ENCODE measurements at places on chromosomes 1 and 21.

DNA sequence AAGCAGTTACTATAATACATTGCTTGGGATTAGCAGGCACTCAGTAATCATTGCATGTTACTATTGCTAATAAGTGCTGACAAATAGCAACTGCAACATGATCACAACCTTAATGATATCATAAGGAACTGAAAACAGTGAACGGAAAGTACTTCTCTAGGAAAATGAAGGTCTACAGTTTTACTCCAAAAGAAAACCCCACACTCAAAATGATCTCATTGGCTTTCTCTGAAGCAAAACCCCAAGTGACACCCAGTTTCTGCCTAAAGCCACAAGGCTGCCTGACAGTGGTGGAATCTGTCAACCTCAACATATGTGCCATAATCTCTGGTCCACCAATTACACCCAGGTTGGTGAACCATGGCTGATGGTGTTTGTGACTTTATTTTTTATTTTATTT lies 137.6 kb downstream of the PTGER3 start:
- DNase-seq = no peak

- peak; percentile 29 for DNase-seq
These were observed 408 bp downstream of the LMO4 start for GRCh38 chr1:87329051-87329525.

DNA sequence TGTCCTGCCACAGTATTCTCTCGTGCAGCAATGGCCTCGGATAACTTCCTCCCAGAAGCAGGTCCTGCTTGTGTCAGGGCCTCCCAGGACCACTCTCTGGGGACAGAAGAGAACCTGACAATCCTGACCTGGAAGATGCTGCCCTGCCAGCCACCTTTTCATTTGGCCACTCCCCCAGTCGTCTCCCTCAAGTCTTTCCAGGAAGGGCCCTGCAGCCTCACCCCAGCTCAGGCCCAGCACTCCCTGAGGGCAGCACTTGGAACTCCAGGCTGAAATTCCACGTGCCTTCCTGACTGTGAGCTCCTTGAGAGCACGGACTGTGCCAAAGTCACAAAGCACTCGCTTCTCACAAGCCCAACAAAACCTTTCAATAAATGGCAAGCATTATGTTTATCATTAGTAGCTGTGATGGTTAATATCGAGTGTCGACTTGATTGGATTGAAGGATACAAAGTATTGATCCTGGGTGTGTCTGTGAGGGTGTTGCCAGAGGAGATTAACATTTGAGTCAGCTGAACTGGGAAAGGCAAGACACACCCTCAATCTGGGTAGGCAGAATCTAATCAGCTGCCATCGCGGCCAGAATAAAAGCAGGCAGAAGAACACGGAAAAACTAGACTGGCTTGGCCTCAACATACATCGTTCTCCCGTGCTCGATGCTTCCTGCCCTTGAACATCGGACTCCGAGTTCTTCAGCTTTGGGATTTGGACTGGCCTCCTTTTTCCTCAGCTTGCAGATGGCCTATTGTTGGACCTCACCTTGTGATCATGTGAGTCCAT lies 2.3 kb upstream of the CLEC20A start:
- DNase-seq = no peak

GRCh38 chr1:167408355-167408754 lies 110.0 kb downstream of the CD247 start:
- DNase-seq = no peak

DNA sequence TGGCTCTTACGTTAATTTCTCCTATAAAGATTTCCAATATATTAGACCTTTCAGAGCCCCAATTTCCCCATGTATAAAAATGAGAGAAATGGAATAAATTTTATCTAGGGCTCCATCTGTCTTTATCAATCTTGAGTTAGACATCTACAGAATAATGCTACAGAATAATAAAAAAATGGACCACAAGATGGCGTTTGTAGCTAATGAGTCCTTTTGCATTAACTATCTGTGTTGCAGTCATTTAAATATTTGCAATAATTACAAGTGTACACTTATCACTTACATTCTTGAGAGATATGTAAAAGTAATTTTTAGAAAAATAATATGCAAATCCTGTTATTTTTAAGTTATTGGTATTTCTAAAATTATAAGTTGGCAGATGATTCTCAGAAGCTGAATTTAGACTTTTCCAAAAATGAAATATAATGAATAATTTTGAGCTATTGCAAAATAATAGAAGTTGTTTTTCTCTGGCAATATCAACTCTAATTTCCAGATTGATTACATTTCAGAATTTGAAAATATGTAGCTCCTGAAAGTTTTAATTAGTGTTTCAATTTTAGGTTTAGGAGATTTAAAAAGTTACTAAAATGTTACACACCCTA lies 87.7 kb downstream of the SNX7 start:
- no peak for DNase-seq

DNA sequence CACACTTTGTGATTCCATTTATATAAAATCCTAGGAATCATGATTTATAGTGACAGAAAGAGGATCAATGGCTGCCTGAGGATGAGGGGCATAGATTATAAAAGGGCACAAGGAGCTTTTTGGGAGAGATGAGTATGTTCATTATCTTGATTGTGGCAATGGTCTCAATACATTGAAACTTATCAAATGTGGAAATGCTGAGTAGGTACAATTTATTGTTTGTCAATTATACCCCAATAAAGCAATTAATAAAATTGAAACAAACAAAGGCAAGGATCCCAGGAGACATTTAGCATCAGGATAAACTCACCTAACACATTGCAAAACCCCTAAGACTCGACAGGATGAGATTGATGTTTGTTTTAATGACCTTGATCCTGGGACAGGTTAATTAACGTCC lies 153.1 kb upstream of the KLHDC7A start:
- no peak for DNase-seq

DNA sequence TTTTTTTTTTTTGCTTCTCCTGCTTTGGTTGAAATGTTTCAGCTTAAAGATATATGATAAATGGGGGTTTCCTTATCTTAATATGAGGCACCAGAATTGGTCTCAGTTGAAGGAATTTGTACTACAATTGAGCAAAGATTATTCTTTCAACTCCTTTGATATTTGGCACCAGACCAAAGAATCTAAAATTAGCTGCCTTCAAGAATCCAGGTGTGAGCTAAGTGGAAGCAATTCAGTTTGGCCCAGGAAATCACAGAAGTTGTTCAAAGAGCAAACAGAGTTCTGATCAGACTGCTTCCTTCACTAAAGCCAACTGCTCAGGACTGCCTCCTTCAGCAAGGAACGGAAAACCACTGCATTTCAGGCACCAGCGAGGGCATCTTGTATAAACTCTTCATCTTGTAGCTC lies 68.3 kb upstream of the BCAR3 start:
- no peak for DNase-seq

DNA sequence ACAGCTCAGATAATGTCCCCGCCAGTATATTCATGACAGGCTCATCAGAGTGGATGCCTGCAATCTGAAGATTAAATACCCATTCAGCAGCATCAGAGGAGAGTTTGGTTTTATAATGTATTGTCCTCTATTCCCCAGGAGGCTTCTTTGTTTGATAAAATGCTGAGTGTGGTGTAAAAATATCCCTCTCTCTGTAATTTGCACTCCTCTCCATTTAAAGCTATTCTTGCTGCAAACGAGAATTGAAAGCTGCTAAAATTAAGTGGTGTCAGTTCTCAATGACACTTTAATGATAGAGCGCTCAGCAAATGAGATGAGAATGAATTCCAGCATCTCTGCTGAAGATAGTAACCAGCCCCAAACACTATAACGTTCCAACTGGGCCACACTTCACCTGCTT lies 205.7 kb upstream of the RRP15 start:
- DNase-seq = no peak

GRCh38 chr1:18256282-18257235 lies 149.0 kb downstream of the IGSF21 start:
- no peak for DNase-seq

- DNase-seq = no peak
These were observed 50.5 kb upstream of the EPS8L3 start for GRCh38 chr1:109814223-109814622.

GRCh38 chr1:88897070-88897730 lies 5.8 kb upstream of the GTF2B start:
- no peak for DNase-seq

GRCh38 chr1:73778471-73778870 lies 419.5 kb downstream of the LRRIQ3 start:
- no peak for DNase-seq

GRCh38 chr1:178330153-178330552 lies 166.6 kb downstream of the CLEC20A start:
- DNase-seq = peak; percentile 80

DNA sequence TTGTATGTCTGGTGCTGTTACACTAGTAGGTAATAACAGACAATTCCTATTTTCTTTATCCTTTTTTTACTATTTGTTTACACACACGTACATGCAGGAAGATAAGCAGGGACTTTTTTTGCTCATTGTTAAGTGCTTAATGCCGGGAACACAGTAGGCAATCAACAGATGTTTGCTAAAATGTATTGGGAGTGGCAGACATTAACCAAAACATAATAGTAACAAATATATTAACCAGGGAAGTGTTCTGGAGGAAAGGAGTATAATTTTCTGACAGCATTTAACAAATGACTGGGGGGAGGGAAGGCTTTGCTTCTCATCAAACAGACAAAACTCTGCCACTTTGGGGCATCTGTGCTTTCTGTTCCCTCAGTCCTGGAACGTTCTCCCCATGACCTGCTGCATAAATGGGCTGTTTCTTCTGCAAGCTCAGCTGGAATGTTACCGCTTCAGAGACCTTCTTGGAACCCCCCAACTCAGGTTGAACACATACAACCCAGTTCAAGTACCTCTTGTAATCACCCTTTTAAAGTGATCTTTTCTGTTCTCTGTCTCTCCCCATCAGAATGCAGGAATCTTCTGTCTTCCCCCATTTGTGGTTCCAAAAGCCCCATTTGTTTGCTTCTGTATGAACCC lies 2.1 kb downstream of the CR1L start:
- no peak for DNase-seq

DNA sequence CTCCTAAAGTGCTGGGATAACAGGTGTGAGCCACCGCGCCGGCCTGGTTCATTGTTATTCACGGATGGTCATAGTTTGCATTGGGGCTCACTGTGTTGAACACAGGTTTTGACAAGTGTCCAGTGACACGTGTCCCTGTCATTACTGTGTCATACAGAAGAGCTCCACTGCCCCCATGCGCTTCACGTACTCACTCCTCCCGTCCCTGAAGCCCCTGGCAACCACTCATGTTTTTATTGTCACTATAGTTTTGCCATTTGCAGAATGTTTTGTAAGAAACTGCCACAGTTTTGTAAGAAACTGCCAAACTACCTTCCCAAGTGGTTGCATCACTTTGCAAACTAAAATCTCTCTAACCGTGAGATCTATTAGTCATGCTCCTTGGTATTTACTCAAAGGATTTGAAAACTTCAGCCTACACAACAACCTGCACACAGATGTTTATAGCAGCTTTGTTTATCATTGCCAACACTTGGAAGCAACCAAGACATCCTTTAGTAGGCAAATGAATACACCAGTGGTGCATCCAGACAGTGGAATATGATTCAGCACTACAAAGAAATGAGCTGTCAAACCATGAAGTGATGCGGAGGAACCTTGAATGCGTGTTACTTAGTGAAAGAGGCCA lies 163.2 kb upstream of the COL6A1 start:
- DNase-seq = peak; percentile 81

DNA sequence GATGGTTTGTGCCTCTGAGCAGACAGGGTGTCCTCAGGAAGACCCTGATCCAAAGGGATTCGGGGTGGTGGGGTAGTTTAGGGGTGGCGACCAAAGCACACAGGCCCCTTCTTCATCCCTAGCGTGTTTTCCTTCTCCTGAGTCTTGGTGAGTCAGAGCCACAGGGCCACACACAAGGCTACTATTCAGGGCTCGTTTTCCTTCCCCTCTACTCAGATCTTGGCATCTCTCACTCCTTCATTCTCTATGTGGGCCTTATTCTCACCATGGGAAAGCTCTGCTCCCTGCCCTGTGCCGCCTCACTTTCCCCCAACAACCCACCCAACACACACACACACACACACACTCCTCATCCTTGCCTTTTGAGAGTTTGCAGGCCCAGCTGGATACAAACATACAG lies 43.6 kb upstream of the WNT2B start:
- DNase-seq = no peak

DNA sequence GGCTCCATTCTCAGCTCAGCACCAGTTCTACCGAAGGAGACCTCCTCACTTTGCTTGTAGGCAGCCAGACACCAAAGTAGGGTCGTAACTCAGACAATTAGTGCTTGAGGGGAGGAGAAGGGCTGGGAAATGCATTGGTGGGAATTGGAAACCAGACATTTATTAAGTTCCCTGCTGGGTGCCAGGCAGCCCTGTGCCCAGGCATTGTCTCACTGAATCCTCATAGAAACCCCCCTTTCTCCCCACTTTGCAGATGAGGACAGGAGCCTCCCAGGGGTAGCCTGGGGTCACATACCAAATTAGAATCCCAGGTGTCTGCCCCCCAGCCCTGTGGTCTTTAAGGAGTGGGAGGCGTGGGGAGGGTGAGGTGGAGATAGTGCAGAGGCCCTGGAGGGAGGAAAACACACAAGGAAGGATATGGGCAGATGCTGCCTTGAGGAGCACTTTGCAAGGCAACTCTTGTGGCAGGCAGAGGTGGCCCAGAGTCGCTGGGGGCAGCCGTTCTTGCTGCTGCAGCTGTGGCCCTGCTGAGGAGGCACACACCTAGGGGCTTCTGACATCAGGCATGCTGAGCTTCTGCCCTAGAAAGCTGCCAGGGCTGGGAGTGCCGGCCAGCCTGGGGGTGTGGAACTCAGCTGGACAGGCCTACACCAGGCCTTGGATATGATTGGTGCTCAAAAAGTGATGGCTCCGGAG lies 29.4 kb downstream of the CDK18 start:
- DNase-seq = no peak

DNA sequence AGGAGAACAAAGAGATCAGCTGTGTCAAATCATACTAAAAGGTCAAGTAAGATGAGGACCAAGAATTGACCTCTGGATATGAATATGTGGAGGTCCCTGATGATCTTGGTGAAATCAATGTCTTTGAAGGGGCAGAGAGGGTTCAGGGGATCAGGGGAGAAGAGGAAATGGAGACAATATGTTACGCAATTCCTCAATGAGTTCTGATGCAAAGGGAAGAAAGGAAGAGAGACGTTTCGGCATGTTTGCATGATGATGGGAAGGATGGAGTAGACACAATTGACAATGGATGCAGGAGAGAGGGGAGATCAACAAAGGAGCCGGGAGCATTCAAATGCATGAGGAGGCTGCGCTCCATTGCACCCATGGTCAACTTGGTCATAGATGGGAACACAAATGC lies 36.0 kb upstream of the GUCA2B start:
- DNase-seq = no peak

DNA sequence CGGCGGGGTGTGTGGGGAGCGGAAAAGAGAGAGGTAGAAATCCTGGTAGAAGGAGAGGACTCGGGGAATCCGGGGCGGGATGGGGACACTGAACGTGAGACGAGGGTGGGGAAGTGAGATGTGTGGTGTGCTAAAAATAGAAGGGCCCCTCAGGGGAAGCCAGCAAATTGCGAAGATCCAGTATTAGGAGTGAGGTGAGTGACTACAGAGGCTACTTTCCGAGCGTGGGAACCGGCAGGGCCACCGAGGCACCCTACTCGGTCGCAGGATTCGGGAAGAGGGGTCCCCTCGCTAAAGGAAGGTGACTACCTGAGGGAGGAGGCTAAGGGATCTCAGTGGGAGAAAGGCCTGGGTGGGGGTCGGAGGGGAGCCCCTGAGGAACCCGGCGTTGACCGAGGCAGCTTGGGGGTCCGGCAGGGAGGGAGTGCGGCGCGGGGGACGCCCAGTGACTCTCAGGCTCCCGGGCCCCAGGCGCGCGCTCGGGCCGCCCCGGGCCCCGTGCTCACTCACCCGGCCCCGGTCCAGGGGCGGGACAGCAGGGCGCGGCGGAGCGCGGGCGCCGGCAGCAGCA lies 318 bp downstream of the ALDH4A1 start:
- peak; percentile 19 for DNase-seq

- DNase-seq = no peak
These were observed 265.7 kb downstream of the PTBP2 start for GRCh38 chr1:96987186-96987703.

Data from foreskin keratinocyte (primary cell).